ENCODE measurements at places on chromosomes 12 and 14.

- no peak for DNase-seq
These were observed 52.5 kb upstream of the EVL start for GRCh38 chr14:100012478-100013327.

- no peak for DNase-seq
These were observed 74.3 kb downstream of the SUSD6 start for GRCh38 chr14:69685716-69686115.

DNA sequence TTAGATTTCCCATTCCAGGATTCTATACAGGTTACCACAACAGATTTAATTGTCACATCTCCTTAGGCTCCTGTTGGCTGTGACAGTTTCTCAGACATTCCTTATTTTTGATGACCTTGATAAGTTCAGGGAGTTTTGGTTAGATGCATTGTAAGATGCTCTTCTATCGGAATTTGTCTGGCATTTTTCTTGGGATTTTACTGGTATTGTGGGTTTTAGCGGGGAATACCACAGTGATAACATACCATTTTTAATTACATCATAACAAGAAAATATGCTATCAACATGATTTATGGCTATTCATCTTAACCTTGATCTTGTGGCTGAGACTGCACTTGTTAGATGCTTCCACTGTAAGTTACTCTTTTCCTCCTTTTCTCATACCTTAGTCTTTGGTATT is 217.5 kb upstream of the PPFIA2 start:
- no peak for DNase-seq

- DNase-seq: peak; percentile 10
These were observed 22.7 kb upstream of the TEX22 start for GRCh38 chr14:105375635-105376057.

GRCh38 chr12:123891516-123892179 is 81.0 kb downstream of the CCDC92 start:
- DNase-seq: no peak

DNA sequence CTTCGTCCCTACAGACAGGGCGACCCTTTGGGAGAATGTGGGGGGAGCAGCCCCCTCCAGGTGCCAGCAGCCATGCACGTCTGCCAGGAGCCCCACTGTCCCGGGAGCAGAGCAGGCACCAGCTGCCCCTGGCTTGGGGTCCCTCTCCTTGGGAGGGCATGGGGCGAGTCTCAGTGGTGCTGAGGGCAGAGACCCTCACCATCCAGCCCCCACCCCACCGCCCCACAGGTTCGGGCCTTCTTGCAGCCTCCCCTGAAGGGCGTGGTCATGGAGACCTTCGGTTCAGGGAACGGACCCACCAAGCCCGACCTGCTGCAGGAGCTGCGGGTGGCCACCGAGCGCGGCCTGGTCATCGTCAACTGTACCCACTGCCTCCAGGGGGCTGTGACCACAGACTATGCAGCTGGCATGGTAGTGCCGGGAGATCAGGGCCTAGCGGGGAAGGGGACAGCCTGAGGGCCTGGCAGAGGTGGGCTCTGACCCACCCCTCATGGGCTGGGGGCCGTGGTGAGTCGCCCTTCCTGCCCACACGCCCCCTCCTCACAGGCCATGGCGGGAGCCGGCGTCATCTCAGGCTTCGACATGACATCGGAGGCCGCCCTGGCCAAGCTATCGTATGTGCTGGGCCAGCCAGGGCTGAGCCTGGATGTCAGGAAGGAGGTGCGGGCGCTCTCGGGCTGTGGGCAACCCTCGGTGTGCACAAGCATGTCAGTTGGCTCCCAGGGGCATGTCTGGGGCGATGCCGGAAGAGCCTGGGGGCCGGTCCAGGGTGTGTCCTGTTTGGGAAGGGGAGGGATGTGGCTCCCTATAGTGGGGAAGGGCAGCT is 18.8 kb downstream of the ASPG start:
- no peak for DNase-seq

DNA sequence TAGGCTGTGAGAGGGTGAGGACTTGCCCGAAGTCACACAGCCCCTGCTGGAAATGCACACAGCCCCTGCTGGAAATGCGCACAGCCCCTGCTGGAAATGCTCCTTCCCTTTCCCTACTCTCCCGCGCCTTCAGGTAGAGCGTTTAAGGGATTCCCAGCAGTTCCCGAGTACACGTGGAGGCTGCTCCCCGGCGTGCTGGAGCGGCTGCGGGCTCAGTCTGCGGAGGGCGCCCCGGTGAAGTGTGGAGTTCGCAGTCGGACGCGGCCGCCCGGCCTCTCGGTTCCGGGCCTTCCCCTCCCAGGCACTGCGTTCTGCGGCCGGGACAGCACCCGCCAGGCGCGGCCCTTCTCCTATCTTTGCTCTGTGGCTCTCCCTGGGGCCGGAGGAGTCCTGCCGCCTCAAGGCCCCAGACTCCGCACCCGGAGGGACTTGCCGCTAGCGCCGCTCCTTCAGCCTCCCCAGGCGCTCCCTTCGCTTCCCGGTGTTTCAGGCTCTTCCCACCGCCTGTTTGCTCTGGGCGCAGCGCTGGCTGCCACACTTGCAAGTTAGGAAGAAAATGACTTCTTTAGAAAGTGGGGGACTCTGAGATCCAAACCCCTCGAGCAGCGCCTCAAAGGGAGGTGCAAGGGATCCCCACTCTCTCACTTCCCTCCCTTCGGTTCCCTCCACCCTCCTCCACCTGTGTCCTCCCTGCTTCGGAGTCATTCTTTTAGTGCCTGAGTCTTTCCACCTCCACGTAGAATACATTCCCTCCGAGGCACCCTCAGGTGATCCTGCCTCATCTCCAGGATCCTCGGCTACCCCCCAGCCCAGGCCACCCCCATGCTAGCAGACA is 8.3 kb upstream of the TBX5 start:
- DNase-seq: no peak

DNA sequence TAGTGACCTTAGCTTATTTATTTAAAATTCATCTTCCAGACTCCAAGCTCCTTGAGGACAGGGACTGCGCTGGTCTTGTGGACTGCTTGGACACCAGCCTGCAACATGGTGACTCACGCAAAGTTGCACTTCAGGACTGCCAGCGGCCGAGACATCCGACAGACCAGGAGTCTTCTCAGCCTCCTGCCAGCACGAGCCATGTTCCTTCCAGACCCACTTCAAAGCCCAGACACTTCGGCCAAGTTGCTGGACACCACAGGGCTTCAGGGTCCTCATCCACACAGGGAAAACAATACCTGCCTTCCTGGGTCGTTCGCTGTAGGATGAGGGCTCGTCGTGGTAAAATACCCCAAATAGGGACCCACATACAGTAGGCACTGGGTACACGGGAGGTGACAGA is 88.7 kb downstream of the BCL11B start:
- DNase-seq: no peak

GRCh38 chr12:128942960-128943477 is 89.7 kb downstream of the GLT1D1 start:
- DNase-seq: no peak

GRCh38 chr14:100654025-100654813 is 67.0 kb upstream of the BEGAIN start:
- no peak for DNase-seq

DNA sequence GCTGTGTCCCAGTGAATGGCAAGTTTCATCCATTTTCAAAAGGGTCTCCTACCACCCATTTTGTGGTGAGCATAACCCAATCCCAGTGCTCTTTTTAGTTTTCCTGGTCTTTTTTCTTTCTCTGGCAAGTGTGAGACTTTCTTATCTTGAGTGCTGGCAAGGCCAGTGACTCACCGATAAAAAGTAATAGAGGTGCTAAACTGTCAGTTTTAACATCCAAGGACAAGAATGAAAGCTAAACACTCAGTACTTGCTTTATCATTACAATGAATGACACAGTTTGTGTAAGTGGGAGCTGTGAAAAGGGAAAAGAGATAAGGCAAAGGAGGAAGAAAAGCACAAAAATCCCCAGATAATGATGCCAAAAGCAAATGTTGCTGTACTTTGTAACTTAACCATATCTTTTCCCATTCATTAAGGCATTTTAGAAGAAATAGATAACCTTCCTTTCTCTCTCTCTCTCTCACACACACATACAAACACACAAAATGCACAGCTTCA is 4.9 kb upstream of the LRIG3 start:
- no peak for DNase-seq

- no peak for DNase-seq
These were observed 20.5 kb downstream of the OR10G2 start for GRCh38 chr14:21614240-21614639.

GRCh38 chr12:98911396-98911795 is 266.3 kb downstream of the APAF1 start:
- DNase-seq: no peak

DNA sequence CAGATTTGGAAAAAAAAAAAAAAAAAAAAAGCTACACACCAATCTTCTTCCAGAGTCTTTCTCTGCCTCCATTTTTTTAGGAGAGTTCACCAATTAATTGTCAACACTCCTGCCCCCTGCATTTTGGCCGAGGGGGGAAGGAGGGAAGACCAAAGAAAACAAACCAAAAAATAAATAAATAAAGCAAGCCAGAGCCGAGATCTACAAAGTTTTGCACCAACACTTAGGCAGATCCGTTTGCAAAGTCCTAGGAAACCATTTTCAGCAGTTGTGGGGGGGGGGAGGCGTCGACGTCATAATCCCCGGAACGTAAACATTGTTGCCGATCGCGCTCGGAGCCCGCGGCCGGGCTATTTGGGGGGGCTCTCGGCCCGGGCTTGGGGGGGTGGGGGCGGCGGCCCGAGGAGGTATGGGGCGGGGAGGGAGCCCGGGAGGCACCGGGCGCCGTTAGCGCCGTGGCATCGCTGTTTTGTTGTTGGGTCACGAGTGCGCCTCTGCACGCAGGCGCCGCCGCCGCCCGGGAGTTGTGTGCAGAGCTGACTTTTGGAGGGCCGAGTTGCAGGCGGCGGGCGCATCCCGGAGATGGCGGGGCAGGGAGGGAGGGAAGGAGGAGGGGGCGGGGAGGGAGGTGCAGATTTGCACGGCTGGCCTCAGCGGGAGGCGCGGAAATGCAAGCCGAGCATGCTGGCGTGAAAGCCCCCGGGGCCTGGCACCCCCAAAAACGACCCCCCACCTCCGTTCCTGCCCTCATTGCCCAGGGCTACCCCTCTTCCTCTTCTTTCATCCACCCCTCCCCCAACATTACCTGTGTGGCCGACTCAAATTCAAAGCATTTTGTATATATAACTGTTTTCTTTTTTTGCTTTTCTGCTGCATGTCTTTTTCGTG is 598 bp downstream of the KDM2B start:
- peak; percentile 76 for DNase-seq

GRCh38 chr12:112870267-112870980 is 36.3 kb upstream of the OAS1 start:
- peak; percentile 7 for DNase-seq

GRCh38 chr12:96897421-96897820 is 9.6 kb upstream of the NEDD1 start:
- no peak for DNase-seq

DNA sequence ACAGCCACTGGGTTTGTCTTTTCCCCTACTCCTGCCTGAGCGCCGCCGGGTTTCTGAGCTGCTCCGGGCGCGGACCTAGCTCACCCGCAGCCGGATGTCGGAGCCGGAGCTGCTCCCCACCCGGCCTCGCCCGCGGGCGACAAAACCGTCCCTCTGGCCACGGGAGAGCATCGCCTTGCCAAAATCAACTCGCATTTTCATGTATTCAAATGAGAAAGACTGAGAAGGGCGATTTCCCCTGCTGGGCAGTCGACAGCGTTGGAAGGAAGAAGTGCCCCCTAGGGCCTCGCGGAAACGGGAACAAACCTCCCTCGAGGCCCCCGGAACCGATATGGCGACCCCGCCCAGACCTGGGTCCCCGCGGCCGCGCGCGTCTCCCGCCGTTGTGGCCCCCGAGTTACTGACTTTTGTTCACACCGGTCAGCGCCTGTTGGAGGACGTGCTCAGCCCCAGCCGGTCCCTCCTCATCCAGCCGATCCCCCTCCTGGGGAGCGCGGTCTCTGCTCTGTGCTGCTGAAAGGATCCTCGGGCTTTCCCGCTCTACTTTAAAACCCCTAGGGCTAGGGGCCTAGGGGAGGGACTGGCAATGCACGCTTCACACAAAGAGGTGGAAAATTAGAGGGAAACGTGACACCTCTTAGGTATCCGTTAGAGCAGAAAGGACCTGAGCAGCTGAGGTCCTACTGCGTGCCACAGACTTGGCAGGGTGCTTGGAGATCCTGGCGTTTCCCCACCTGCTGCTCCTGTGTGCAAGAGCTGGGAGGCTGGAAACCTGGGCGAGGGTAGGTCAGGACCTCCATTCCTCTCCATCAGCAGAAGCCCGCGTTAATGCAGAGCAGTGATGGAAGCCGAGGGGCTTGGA is 4.3 kb downstream of the TTC6 start:
- no peak for DNase-seq

DNA sequence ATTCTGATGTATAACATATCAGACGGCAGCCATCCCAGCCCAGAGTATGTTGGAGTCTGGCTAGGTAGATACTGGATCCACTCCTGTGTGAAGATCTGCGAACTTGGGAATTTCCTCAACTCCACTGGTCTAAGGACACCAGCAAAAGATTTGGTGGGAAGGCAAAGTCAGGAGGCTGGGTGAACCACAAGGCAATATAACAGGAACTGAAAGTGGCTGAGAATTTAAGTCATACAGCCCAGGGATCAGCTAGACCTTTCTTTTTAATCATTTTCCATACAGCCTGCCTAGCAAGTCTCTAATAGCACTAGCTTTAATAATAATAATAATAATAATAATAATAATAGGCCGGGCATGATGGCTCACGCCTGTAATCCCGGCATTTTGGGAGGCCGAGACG is 34.8 kb downstream of the BRAP start:
- DNase-seq: no peak

DNA sequence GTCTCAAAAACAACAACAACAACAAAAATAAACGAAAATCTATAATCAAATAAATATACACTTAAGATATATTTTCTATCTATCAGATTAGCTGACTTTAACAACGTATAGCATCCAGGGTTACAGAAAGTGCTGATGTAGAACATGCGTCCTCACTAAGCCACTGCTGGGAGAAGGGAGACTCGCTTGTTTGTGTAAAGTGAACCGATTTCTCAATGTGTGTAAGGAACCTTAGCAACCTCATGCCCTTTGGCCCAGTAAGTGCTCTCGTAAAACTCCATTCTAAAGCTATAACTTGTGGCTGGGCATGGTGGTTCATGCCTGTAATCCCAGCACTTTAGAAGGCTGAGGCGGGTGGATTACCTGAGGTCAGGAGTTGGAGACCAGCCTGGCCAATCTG is 23.8 kb downstream of the NFKBIA start:
- DNase-seq: no peak

DNA sequence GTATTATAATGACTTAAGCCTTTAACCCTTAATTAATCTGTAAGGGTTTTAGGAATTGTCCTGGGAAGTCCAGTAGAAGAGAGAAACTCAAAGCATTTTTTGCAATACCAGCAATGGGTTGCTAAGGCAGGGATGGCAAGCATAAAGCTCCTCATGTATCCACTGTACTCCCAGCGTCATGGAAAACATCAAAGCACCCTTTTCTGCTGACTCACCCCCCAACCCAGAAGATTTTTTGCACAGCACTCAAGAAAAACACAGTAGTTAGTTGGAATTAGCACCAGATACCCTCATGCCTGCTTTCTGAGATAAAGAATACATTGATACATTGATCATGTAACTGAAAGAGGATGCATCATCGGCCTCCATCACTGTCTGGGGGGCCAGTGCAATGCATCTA is 199.1 kb upstream of the CNOT2 start:
- DNase-seq: no peak

- DNase-seq: no peak
These were observed 12.2 kb downstream of the KLC1 start for GRCh38 chr14:103641161-103641560.

Data from CD4-positive, alpha-beta T cell treated with Interleukin-4 for 1 hour (primary cell).